ENCODE measurements at places on chromosomes 1 and 21. TPM values are rescaled to one million over a fixed set of nuclear protein-coding genes. Genes with fewer than 3 reads are reported as not detected.

LDLRAD1 gene
- total RNA-seq: not detected

BRINP3 gene
- 0.31 TPM for total RNA-seq

ATP5PO gene
- total RNA-seq: 298 TPM

- no peak for DNase-seq
Observed at GRCh38 chr1:187985897-187986654, 1157.3 kb downstream of the PLA2G4A start.

DNA sequence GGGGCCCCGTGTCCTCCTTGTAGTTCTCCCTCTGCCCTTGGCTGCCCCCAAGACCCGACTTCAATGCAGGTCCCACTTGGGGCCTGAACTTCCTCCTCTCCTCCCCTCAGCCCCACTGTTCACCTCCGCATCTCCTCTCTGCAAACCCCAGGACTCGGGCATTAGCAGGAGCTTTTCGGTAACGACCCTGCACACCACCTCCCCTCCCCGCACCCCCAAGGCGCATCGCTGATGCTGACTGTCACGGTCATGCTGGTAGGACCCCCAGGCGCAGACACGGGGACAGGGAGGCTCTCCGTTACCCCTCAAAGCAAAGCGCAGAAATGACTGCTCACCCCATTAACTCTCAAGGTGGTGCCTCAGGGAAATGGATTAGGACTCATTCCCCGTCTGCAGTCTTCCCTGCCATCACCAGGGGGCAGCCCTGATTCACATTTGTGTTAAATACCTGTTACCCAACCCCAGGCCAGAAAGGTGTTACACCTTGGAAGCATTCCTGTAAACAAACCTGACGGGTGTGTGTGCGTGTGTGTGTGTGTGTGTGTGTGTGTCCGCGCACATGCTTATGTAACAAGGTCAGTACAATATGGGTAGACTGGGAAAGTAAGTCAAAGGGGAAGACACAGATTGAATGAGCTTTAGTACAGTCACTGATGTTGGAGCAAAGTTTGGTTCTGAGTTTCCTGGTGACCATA is 6.4 kb upstream of the GUCA2B start:
- DNase-seq: peak; percentile 79

GRCh38 chr1:112935461-112936111 is 20.4 kb downstream of the SLC16A1 start:
- no peak for DNase-seq

All from tongue (tissue), 3 donors.